MCF 10A (cell line): ENCODE measurements at places on chromosomes 2 and 18. TPM values are rescaled to one million over a fixed set of nuclear protein-coding genes. Genes with fewer than 3 reads are reported as not detected.

SLC5A7 gene
- not detected in 2 replicates for total RNA-seq

GPR35 gene
- total RNA-seq: 0.42 and 0.81 TPM in 2 replicates

UGT1A8 gene
- not detected in 2 replicates for total RNA-seq

RUFY4 gene
- total RNA-seq: not detected in 2 replicates

BARD1 gene
- total RNA-seq: 7.8 and 11.1 TPM in 2 replicates

MYOM1 gene
- 0.21 and 0.88 TPM in 2 replicates for total RNA-seq
